Thoracic aorta (tissue), 2 donors: ENCODE measurements at places on chromosomes 5 and 9. TPM values are rescaled to one million over a fixed set of nuclear protein-coding genes. Genes with fewer than 3 reads are reported as not detected.

Gene WWC1
- total RNA-seq = not detected

Gene SPATA6L
- 1.8 TPM for total RNA-seq

Gene PAEP
- not detected for total RNA-seq

GRCh38 chr5:57004800-57005199 is 52.9 kb upstream of the MIER3 start:
- no peak for DNase-seq

DNA sequence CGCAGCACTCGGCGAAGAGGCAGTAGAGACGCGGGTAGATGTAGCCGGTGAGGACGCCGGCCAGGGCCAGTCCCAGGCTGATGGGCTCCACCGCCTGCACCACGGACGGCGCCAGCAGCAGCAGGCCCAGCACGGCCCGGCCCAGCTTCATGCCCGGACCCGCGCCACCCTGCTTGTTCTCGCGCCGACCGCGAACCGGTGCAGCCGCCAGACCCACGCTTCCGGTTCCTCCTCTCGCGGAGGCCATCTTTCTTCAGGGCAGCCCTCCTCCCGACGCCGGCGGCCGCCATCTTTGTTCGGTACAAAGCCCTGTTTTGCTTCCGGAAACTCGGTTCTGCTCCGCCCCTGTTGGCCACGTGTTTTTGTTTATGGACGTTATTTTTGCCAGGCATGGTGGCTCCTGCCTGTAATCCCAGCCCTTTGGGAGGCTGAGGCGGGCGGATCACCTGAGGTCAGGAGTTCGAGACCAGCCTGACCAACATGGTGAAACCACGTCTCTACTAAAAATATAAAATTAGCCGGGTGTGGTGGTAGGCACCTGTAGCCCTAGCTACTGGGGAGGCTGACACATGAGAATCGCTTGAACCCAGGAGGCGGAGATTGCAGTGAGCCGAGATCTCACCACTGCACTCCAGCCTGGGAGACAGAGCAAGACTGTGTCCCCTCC is at the start of gene TOR1A:
Gene TOR1A (minus strand): TSS at position 202 of the 667 bp plus-strand sequence. CDS start 51 bp downstream, at position 151.
- peak; percentile 86 for DNase-seq

GRCh38 chr5:37889612-37890317 is 49.9 kb upstream of the GDNF start:
- DNase-seq = no peak

GRCh38 chr5:91474201-91474600 is 91.1 kb upstream of the ARRDC3 start:
- DNase-seq = no peak

DNA sequence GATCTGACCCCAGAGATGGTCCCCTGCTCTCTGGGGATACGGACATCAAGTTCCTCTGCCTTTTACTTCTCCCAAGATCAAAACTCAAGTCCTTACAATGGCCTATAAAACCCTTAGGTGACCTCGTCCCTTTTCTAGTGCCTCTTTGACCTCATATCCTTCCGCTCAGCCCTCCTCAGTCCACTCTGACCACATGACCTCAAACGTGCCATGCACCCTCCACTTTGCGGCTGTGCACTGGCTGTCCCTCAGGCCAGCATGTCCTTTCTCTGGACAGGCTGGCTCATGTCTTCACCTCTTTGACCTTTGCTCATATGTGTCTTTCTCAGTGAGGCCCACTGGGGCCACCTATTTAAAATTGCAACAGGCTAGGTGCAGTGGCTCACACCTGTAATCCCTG is 14.7 kb downstream of the TRMO start:
- DNase-seq = no peak

DNA sequence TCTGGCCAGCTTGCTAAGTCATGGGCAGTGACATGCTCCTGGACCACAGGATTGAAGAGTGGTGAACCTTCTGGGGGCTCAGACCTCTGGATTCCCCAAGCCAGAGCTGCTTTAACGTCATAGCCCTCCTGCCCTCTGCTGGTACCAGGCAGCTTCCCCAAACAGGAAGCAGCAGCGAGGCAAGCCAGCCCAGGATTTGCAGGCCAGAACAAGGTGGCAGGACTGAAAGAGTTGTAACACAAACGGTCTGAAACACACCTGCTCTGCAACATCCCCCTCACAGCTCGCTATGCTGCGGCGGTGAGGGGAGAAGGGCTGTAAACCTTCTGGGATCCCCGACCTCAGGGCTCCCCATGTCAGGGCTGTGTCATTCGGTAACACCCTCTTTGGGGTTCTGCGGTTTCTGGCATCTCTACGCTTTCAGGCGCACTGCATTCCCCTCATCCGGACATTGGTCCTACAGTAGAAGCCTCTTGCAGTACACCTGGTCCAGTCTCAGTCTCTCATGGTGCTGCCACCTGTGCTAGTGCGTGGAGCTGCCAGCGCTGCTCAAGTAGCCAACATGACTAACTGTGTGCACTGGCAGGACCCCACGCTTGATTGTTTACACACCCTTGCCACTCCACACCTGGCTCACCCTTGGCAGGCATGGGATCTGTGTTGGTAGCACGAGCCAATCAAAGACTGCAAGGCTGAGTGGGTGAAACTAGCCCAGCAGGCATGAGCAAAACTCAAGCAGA is 893.3 kb downstream of the PTPRD start:
- no peak for DNase-seq

- DNase-seq = no peak
Measured at GRCh38 chr5:141826674-141827073, 51.5 kb downstream of the PCDH1 start.

GRCh38 chr5:171397599-171397998 is 9.9 kb downstream of the NPM1 start:
- no peak for DNase-seq

GRCh38 chr5:111404270-111404769 is 108.0 kb downstream of the STARD4 start:
- no peak for DNase-seq

DNA sequence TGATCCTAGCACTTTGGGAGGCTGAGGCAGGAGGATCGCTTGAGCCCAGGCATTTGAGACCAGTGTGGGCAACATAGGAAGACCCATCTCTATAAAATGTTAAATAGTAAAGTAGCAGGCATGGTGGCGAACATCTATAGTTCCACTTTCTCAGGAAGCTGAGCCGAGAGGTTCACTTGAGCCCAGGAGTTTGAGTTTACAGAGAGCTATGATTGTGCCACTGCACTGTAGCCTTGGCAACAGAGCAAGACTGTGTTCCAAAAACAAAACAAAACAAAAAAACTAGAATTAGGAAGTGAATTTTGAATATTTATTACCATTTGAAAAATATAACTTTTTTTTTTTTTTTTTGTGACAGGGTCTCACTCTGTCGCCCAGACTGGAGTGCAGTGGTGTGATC is 26.8 kb upstream of the PAX5 start:
- no peak for DNase-seq

DNA sequence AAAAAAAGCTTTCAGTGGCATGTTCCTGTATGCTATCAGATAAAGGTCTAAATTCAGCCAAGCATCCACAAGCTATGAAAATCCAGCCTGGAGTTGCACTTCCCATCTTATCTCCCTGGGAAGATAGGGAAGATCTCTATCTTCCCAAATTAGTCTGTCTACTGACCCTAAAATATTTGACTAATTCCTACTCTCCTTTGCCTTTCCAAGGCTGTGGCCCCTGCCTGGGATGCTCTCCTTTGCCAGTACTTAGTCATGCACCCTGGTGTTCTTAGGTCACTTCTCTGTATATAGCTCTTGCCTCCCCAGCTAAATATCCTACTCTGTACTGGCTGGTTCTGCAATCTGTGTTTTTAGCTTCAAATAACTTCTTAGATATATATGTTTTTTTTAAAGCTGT is 44.0 kb upstream of the PLPP1 start:
- no peak for DNase-seq

DNA sequence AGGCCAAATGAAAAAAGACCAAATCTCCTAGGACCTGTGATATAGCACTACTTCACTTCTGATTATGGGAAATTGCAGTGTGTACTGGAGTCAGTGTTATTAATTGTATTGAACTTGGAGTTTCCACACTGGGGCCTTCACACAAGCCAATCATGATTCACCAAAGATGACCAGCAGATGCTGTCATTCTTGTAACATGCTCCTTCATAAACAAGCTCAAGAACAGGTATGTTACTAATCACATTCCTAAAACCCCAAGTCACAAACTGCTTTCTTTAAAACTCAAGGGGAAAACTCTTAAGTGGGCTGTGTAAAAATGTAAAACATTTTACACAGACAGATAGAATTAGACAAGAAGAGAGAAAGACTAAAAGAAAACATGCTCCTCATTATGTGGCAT is 5.6 kb downstream of the KLHL3 start:
- DNase-seq = no peak
